ENCODE measurements at places on chromosomes 7 and 10. TPM values are rescaled to one million over a fixed set of nuclear protein-coding genes. Genes with fewer than 3 reads are reported as not detected.

- no peaks in the 10 kb centered on the region for H3K4me1 ChIP-seq
- no peak for DNase-seq
- H3K36me3 ChIP-seq = no peaks in the 10 kb centered on the region
- H3K27ac ChIP-seq = no peak overlapping the region
- H3K4me3 ChIP-seq = no peak overlapping the region
- H3K27me3 ChIP-seq = no peaks in the 10 kb centered on the region
These were observed 14.4 kb upstream of the TNRC18 start for GRCh38 chr7:5437987-5438386.

GRCh38 chr10:71600849-71601248, 118.7 kb downstream of the C10orf105 start:
- H3K27me3 ChIP-seq = no peaks in the 10 kb centered on the region
- no peak for DNase-seq
- no peak overlapping the region for H3K4me3 ChIP-seq

- peaks cover 59% of the 10 kb centered on the region for H3K4me1 ChIP-seq
These were observed 40.5 kb downstream of the DNAJB12 start for GRCh38 chr10:72314263-72314662.

- peak overlapping the region; percentile 92 for H3K4me3 ChIP-seq
- H3K36me3 ChIP-seq = no peaks in the 10 kb centered on the region
- no peak for DNase-seq
These were observed 1.4 kb downstream of the ERLIN1 start for GRCh38 chr10:100184426-100184825.

GRCh38 chr7:121302214-121302745, 26.5 kb upstream of the WNT16 start:
- no peak overlapping the region for H3K27ac ChIP-seq
- H3K36me3 ChIP-seq = no peaks in the 10 kb centered on the region
- no peaks in the 10 kb centered on the region for H3K27me3 ChIP-seq
- no peak for DNase-seq
- peaks cover 11% of the 10 kb centered on the region for H3K4me1 ChIP-seq

DNA sequence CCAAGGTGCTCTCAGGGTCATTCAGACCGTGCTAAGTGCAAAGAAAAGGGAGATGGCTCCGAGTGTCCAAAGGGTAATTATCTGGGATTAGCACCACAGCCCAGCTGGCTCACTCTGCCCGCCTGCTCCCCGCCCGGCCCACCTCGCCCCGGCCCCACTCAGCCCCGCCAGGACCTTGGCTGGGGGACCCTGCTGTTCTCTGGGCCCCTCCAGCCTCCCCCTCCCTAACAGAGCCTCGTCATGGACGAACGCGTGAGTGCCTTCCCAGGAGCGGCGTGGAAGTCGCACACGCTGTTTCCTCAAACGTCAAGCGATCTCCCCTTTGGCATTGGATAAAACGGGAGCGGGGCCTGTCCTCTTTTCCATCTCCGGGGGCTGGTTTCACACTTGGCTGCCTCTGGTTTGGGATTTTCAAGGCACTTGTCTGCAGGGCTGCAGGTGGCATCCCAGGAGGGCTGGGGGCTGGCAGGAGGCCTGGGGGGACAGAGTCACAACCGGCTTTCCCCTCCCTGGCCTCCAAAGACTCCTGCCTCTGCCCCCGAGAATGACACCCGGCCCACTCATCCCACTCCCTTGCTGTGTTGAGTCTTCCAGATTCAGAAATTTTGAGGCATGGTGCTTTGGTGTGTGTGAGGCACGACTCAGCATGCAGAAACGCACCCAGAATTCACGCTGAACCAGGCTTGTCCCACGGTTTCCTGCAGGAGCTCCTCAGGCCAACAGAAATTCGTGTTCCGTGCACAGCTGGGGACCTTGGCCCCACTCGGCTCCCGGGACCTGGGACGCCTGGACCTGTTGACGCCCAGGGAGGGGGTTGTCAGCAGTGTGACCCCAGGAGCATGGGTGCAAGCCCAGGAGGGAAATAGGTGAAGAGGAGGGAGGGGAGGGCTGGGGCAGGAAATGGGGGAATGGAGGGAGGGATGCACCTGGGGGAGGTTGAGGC, 110.0 kb downstream of the PDGFA start:
- no peak overlapping the region for H3K4me3 ChIP-seq
- DNase-seq = no peak
- no peaks in the 10 kb centered on the region for H3K4me1 ChIP-seq

DNA sequence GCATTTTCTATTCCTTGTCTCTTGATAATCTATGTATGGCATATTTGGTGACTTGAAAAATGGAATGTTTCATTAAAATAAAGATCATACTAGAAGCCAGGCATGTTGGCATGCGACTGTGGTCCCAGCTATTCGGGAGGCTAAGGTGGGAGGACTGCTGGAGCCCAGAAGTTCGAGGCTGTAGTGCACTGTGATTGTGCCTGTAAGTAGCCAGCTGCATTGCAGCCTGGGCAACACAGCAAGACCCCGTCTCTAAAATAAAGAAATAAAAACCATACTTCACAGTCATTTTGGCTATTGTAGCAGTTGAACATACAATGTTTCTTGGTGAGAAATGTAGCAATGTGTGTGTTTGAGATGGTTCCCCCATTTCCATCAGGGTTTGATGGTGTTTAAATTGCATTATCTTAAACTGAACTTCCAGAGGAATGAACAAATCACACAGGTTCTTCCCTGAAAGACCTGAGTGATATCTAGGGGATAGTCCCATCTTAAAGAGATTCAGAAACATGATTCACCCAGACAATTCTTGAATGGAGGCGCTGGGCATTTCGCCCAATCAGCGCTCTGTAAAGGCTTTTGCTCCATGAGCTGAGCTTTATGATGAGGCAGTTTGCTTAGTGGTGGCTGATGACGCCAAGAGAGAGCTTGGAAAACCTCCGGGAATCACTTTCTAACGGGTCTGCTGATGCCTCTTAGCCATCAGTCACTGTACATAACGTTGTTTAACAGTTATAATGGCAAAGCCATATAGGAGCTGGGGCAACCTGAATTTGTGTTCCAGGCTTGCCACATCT, 19.4 kb upstream of the BTBD16 start:
- H3K36me3 ChIP-seq = no peaks in the 10 kb centered on the region
- no peak for DNase-seq
- no peaks in the 10 kb centered on the region for H3K27me3 ChIP-seq

DNA sequence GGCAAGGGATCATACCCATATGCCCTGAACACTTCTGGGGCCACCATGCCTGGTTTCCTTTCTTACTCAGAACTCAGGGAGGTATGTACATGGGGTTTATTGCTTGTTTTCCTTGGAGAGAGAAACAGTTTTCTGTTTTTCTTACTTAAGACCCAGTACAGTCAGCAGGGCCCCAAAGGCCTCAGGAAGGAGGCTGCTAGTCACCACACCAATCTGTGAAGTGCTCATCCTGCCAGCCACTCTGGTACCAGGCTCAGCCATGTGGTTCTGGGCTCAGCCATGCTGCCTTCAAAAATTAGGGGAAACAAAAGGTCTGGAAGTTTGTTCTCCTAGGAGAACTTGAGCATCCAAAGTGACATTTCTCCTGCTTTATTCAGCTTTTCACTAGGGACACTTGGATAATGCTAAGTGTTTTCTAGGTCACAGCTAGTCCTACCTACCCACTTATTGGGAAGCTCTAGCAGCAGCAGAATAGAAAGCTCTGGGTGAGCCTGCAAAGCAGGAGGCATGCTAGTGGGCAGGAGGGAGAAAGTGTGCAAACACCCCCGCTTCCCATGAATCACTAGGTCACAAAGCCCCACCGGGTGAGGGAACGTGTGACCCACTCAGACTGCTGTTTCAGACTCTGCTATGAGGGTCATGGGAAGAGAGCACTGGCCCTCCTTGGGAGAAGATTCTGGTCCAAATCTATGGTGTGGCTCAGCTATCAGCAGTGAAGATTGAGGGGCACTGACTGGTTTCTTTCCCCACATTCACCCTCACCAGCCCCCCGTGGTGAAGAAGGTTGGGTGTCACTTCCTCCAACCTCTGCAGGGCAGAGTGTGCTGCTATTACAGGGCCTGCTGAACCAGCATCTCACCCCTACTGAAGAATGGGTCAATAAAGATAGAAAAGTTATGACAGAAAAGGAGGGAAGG, 23.9 kb downstream of the NUDCD3 start:
- no peak for DNase-seq
- H3K4me3 ChIP-seq = no peak overlapping the region
- H3K27me3 ChIP-seq = no peaks in the 10 kb centered on the region
- H3K36me3 ChIP-seq = peaks cover 7% of the 10 kb centered on the region
- no peak overlapping the region for H3K27ac ChIP-seq

ANKRD61 gene
- total RNA-seq = not detected

Measured in transverse colon (tissue), 4 donors.